ENCODE measurements at places on chromosomes 2 and 18.

- no peak for DNase-seq
Measured at GRCh38 chr2:218470448-218470847, 51.5 kb downstream of the VIL1 start.

GRCh38 chr2:62102402-62102920, 93.5 kb upstream of the B3GNT2 start:
- DNase-seq: no peak

GRCh38 chr2:104340879-104341828, 512.8 kb upstream of the POU3F3 start:
- no peak for DNase-seq

DNA sequence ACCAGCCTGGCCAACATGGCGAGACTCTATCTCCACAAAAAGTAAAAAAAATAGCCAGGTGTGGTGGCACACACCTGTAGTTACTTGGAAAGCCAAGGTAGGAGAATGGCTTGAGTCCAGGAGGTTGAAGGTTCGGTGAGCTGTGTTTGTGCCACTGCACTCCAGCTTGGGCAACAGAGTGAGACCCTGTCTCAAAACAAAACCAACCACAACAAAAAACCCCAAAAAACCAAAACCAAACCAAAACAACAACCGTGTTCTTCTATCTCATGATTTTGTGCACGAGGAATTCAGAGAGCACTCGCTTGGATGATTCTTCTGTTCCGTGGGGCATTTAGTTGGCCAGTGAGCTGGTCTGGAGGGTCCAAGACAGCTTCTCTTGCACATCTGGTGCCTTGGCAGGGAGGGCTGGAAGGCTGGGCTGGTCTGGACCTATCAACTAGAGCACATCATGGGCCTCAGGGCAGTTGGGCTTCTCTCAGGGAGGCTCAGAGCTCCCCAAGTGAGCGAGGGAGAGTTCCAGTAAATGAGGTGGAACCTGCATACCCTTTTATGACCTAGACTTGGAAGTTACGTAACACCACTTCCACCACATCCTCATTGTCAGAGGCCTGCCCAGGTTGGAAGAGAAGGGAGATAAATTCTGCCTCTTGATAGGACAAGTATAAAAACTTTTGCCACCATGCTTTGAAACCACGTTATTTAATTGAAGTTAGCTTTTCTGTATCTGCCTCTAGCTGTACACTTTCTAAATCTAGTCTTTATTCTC, 25.2 kb downstream of the SIX2 start:
- DNase-seq: no peak

GRCh38 chr2:230589497-230590015, 123.1 kb upstream of the CAB39 start:
- no peak for DNase-seq

GRCh38 chr2:14516844-14517243, 115.7 kb upstream of the LRATD1 start:
- DNase-seq: no peak

- peak; percentile 43 for DNase-seq
Measured at GRCh38 chr2:181362561-181362960, 94.6 kb upstream of the ITGA4 start.

- no peak for DNase-seq
Measured at GRCh38 chr18:31617031-31617717, 25.5 kb downstream of the TTR start.

- peak; percentile 68 for DNase-seq
Measured at GRCh38 chr2:234288974-234289455, 207.9 kb downstream of the ARL4C start.

DNA sequence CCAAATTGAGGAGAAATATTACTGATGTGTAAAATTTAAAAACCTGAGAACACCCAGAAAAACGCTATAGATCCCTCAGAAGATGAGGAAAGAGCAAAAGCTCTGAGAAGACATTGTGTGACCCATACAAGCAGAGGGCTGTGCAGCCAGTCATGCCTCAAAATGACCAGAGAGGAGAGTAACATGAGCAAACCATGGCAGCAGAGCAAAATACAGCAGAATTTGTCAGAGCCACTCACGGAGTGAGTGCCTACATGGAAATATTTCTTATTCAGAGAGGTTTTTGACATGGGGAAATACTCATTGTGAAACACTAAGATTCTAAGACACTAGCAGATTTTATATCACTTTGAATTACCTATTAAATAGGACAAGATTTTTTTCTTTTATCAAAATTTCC, 96.8 kb upstream of the DNAJC10 start:
- no peak for DNase-seq

DNA sequence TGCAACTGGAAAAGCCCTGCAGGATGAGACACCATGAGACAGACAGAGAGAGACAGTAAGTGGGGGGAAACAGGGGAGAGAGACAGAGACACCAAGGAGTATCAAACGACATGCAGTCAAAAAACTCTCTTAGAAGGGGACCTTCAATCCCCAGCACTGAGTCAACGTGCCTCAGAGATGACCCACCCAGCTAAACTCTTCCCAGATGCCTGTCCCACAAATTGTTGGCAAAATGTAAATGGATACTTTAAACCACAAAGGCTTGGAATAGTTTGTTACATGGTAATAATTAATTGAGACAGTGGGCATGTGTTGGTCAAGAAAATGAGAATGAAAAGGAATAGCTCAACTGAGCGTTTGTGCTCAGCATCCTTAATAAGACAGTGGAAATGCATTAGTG, 98.3 kb downstream of the GRB14 start:
- no peak for DNase-seq

DNA sequence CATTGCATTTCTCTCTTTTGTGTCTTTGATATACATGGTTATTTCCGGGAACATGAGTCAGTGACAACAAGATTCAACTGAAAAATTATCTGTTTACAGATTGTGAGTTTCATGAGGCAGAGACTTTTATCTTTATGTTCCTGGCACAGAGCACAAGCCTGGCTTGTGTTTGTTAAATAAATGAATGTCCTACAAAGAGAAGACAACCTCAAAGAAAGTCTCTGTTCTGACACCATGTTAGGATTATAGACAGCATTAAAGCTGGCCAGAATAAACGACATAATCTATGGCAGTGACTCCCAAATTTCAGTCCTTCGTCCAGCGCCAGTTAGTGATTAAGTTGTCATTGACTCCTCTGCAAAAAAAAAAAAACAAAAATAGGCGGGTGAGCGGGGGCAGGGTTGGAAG, 97.4 kb upstream of the DNAJC10 start:
- DNase-seq: peak; percentile 15

DNA sequence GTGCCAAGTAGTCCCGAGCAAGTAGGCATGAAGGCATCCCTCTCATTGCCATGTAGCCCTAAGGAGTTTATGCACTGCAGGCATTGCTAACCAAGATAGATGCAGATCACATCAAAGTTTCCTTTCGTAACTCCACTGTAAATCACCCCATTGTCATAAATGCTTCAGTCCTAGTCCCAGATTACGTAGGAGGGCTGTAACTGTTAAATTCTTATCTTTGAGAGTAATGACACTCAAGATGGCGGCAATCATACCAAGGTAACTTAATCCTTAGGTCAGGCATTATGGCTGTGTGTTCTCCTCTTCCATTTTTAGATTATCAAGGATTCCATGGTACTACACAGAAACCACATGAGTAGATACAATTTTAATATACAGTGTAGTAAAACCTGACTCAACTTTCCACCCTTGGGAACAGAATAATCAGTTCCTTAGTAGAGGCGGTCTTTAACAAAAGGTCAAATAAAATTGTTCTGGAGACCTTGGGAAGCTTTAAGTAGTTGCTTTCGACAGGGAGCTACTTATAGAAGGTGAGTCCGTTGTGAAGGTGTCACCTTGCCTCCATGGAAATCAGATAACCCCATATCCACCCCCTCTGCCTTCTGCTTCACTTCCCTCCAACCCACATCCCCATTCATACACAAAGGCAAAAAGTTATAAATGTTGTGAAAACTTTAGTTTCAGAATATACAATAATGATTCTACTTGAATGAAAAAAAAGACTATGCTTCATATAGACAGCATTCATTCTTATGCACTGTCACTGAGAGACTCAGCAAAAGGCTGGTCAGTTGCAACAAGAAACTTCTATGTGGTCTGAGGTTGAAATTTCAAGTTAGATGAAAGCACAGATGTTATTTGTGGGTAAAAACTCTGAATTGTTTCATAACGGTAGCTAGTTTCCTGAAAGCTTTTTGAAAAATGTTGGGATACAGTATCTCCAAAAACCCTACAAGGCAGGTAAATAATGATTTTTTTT, 64.8 kb upstream of the GALNT5 start:
- no peak for DNase-seq

DNA sequence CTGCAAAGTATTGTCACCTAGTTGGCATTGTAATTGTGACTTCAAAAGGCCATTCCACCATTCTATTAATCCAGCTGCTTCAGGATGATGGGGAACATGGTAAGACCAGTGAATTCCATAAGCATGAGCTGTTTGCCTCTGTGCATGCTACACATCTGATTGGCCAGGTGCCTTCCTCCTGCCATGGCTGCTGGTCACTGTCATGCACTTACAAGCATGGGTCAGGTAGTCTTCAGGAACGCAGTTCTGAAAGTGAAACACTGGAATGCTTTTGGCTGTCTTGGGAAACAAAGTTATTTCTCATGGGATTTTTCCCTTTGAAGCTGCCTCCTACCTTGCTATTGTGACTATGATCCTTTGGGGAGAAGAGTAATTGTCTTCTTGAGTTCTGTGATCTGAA, 267.6 kb downstream of the GBX2 start:
- DNase-seq: no peak

DNA sequence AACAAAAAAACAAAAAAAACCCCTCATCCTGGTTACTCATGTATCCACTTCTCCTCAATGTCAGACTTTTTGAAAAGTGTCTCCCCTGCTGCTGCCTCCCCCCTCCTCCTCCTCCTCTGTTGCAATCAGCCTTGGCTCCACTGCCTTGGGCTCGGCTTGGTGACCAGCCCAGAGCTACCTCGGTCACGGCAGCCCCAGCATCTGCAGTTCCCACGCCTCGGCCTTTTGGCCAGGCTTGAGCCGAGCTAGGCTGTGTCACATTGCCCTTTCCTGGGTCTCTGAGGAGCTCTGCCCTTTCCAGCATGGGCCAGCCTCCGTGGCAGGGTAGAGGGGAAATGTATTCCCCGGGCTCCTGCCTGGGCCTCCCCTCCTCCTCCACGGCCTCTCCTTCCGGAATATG, 22.7 kb upstream of the INHBB start:
- DNase-seq: no peak

DNA sequence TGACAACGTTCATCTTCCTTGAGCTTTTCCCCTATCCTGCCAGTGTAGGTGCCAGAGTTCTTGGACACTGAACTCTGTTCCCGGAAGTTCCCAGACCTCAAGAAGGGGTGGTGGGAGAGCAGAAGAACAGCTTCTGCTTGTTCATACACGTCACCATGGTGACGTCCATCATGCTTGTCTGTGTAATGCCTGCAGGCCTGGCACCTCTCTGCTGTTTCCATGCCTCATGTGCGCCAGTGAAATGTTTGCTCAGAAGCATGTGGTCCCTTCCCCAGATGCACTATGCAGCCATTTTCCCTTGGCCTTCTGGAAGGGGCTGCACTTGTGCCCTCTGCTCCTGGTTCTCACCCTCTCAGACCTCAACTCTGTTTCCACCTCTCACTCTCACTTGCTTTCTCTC, 210.8 kb upstream of the NABP1 start:
- no peak for DNase-seq

GRCh38 chr2:124024561-124025170, 421 bp upstream of the CNTNAP5 start:
- DNase-seq: no peak

- no peak for DNase-seq
Measured at GRCh38 chr18:38695559-38696280, 1130.1 kb upstream of the CELF4 start.

GRCh38 chr2:26712486-26713465, 20.3 kb downstream of the KCNK3 start:
- DNase-seq: no peak

DNA sequence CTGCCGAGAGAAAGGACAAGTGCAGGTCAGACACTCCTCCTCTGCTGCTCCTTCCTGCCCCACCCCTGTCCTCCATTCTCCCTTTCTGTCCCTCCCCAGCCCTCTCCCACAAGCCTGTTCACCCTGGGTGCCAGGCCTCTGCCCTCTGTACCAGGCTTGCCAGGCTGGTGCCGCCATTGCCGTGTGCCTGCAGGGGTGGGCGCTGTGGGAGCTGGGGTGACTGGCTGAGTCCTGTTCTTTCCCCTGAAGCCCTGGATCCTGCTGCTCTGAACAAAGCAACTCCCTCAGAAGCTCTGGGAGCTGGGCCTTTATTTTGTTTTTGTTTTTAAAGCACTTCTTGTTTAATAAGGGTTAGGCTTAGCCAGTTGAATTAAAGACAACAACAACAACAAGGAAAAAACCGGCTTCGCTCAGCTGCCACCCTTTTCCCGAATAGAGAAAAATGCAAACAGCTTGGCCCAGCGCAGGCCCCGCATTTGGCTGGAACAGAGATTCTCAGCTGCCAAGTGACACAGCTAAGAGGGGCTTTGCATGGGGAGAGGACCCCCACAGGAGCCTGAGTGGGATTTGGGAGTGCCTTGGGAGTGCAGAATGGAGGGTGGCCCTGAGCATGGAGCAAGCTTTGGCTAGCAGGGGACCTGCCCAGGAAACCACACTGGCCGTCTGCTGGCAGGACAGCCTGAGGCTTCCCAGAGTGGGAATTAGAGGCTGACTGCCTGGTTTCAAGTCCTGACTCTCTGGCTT, 9.1 kb downstream of the PCARE start:
- no peak for DNase-seq

DNA sequence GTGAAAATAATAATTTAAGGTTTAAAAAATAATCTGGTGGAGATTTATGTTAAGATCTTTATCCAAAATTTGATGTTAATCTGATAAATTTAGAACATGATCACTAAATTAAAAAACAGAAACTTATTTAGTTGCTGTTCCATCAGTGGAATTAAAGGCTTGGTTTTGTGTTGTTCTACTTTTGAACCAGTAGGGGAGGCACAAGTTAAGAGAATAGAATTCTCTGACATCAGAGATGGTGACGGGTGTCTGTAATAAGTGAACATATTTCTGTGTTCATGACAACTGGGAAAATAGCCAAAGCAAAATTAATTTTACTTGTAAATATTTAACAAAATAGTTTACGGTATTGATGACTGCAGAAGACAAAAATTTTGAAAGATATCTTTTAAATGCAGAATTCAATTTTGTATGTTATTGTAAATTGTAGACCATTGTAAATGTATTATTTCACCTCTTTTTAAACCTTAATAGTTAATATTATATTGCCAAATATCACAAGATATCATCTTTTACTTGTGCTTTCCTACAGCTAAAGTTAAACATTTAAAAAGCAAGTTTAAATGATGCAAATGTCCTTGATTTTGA, 106.0 kb downstream of the UBR3 start:
- peak; percentile 78 for DNase-seq

DNA sequence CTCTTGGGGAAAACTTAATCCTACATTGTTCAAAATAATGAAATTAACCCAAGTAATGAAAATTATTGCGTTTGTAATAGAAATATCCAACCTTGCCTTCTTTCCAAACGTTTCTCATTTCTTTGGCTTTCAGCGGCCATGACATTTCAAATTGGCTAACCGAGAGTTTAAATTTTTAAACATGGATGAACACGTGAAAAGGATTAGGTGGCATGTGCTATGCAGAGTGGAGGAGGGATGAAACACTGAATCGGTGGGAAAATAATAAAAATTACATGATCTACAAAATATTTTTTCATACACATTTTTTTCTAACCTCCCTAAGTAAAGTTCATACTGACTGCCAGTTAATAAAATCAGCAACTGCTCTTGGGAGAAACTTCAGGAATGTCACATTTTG, 728.4 kb upstream of the PKDCC start:
- DNase-seq: no peak
